ENCODE measurements at places on chromosomes 5 and 9.

- DNase-seq = no peak
Measured at GRCh38 chr5:13975246-13975645, 30.8 kb upstream of the DNAH5 start.

GRCh38 chr5:78644741-78645300 is 3.8 kb downstream of the LHFPL2 start:
- DNase-seq = no peak

GRCh38 chr5:131378721-131379541 is 115.1 kb downstream of the CDC42SE2 start:
- no peak for DNase-seq

DNA sequence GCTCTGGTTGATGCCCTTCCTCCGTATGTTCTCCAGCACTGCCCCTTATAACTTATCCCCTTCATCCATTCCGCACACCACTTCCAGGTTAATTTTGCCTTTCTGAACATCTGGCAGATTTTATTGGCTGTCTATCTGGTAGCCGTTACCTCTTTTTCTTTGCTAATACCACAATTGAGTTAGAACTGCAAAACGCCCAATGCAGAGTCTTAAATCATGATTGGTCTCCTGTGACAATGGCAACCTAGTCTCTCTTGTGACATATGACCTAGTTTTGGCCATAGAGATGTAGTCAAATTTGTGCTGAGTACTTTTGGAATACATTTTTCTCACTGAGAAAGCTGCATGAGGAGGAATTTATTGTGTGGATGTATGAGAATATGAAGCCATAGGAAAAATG is 365.7 kb upstream of the PRR16 start:
- DNase-seq = no peak

- no peak for DNase-seq
Measured at GRCh38 chr9:6408320-6408719, 4.7 kb upstream of the UHRF2 start.

DNA sequence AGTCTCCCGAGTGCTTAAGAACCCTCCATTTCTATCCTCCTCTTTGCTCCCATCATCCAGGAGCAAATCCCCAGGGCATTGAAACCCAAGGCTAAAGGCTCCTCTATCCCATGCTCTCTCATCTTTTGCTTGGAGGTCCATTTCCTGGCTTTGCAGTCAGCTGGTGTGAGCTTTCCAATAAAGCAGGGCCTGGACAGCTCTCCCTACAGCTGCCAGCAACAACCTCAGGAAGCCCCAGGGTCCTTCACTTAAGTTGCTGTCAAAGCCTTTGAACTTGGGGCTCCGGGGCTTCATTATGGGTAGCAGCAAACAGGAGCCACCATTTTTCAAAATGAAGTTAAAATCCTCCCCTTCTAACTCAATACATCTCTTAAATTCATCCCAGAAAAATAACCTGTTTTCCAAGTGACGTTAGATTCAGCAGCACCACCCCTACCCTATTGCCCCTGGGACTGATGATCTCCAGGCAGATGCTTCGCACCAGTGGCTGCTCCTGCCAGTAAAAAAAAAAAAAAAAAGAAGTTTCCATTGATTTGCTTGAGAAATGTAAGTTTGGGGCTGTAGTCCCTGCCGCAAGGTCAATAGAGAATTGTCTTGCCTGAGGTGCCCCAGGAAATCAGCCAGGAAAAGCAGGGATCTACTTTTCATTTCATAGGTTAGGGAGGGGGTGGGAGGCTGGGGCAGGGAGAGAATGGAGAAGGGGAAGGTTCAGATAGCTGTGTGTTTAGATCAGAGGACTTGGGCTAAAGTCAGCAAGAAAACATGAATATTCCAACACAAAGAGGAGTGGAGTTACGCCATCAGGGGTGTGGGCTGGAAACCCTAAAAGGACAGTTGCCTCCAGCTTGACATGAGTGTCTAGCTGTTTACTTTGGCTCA is 83.8 kb upstream of the IL6ST start:
- DNase-seq = no peak
